ENCODE measurements at places on chromosomes 1 and 21.

GRCh38 chr21:43851593-43851992 lies 13.4 kb upstream of the AGPAT3 start:
- DNase-seq: no peak

- no peak for DNase-seq
Measured at GRCh38 chr1:197763769-197764168, 11.5 kb downstream of the DENND1B start.

- no peak for DNase-seq
Measured at GRCh38 chr1:116405241-116406135, 32.4 kb downstream of the ATP1A1 start.

- no peak for DNase-seq
Measured at GRCh38 chr1:196678510-196678884, 26.7 kb downstream of the CFH start.

DNA sequence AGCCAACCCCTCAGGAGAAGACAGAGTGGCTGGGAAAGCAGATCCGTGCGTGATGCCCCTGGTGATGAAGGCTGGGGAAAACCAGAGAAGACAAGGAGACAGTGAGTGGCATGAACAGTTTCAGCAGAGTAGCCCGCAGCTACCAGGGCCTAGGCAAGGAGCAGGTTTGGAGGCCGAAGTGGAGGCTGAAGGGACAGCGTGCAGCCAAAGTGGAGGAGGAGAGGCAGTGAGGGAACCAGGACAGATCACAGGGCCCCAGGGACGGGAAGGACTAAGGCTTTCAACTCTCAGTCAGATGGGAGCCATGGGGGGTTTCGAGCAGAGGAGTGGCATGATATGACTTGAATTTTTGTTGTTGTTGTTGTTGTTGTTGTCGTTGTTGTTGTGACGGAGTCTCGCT lies 59.9 kb upstream of the SELENON start:
- no peak for DNase-seq

DNA sequence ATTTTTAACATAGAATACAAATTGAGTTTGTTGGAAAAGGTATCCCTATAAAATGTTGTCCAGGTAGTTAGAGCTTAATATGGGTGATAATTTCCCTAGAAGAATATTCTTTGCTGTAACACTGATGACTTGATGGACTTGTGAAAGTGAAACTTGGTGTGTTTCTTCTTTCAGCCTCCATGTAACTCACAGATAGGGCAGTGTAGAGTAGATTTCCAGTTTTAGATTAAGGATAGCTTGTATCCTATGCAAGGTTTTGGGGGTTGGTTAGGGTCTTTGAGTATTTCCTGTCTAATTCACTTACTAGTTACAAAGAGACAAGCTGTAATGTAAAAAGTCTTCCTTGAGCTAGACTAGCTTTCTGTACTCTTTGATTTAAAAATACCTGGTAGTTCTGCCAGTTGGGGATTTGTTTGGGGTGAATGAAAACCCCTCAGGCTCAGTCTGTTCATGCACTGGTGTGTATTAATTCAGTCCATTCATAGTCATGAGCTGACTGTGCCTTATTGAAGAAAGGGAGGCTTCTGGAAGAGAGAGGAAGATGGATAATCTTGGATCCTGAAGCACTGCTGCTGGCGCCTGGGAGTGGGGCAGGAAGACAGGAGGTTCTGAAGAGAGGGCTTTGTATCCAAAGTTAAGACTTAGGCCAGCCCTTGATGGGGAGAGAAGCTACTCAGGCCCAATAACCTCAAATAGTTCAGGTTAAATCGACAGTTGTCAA lies 83.6 kb downstream of the CAMTA1 start:
- no peak for DNase-seq

DNA sequence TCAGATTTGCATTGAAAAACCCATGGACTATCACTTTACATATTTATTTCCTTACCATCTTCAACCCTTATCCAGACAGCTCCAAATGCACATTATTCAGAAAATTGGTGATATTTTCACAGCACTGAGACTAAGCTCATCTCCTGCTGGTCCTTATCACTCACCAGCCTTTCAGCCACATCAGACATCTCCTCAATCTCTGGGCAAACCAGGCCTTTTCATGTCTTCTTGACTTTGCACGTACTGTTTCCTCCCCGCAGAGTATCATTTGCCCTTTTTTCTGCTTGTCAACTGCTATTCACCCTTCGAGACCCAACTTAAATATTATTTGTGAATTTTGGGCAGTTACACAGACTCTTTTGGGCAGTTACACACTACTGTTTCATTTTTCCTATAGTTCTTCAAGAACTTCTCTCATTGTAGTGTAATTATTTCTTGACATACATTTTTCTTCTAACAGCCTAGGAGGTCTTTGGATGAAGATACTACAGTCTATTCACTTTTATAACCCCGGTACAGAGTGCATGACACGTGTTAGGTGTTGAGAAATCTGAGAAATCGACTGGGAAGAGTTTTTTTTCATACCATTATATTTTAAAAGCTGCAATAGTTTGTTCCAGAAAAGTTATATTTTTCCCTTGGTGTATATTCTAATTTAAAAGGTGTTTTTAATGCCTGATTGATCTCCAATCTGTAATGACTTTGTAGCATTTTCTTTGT lies 98.0 kb downstream of the FGGY start:
- no peak for DNase-seq

- DNase-seq: no peak
Measured at GRCh38 chr1:218642033-218642948, 297.2 kb downstream of the TGFB2 start.

- DNase-seq: no peak
Measured at GRCh38 chr1:178220094-178220493, 126.2 kb downstream of the RASAL2 start.

GRCh38 chr1:8604041-8604945 lies 213.1 kb downstream of the RERE start:
- DNase-seq: no peak
